Keratinocyte (primary cell): ENCODE measurements at places on chromosomes 16 and 17.

DNA sequence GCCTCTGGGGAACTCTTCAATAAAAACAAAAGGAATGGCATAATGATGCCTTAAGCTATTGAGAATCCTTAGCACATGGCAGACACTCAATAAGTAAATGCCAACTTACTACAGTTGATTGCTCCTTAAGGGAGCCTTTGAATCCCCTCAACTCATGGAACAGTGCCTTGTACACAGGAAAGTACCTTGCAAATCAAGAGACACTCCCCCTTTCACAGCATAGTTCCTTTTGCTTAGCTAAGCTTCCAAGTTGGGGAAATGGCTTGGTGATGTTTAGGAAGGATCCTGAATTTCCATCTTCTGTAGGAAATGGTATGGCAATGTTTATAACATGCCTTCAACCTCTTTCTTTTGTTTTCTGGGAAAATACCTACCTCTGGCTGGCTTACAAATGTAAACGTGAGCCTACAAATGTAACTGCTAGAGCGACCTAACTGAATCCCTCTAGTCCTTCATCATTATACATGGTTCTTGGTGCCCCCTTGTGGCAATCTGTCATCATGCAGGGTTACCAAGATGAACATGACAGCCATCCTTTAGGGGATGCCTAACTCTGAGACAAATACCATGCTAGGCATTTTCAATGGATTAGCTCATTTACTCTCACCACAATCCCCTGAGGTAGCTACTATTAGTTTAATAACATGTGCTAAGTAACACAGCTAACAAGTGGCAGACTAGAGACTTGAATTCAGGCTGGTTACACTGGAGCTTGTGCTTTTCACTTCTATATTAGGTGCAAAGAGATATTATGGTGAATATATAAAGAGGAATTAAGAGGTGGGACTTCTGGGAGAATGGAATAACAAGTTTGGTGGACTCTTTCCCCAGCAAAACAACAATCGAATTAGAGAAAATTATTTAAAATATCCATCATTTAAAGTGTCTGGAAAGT lies 65.0 kb downstream of the MMD start:
- H3K36me3 ChIP-seq, result no peaks in the 10 kb centered on the region
- no peak overlapping the region for H3K27ac ChIP-seq
- no peaks in the 10 kb centered on the region for H3K27me3 ChIP-seq
- H3K4me1 ChIP-seq, result no peaks in the 10 kb centered on the region
- H3K4me3 ChIP-seq, result no peak overlapping the region

- H3K27me3 ChIP-seq, result peaks cover 2% of the 10 kb centered on the region
- no peaks in the 10 kb centered on the region for H3K36me3 ChIP-seq
- H3K4me1 ChIP-seq, result peaks cover 7% of the 10 kb centered on the region
Measured at GRCh38 chr17:65163990-65164495, 26.9 kb downstream of the RGS9 start.

DNA sequence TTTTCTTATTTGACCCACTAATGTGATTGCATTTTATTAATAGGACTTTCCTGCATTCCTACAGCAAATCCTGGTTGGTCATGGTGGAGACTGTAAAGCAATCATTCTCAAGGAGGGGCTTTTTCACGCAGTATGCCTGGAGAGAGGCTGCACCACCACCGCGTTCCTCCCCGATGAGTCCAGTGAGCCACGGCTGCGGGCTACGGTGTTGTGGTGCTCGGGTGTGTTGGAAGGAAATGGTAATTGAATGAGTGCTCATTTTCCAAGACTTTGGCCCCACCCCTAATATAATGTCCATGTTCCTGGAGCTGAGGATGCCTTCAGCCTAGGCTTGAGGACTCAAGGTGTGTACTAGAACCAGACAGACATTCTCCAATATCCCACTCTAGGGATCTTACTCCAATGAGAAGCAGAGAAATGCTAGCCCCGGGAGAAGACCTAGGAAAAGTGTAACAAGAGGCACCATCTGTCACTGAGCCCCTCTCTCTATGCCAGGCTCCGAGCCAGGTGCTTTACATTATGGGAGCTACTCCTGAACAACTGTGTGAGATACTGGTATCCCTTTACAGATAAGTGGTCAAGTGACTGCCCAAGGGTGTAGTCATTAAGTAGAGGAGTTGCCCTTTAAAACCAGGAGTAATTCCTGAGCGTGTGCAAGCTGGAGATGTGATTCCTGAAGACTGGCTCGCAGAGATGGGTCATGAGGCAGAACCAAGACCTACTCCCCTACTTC lies 39.4 kb downstream of the HEATR6 start:
- H3K27me3 ChIP-seq, result no peaks in the 10 kb centered on the region
- H3K27ac ChIP-seq, result no peak overlapping the region
- no peak for DNase-seq
- H3K4me1 ChIP-seq, result peaks cover 4% of the 10 kb centered on the region
- H3K36me3 ChIP-seq, result peaks cover 3% of the 10 kb centered on the region
- H3K4me3 ChIP-seq, result no peak overlapping the region

GRCh38 chr16:19346335-19346922 lies 60.9 kb downstream of the CLEC19A start:
- H3K36me3 ChIP-seq, result no peaks in the 10 kb centered on the region
- no peaks in the 10 kb centered on the region for H3K4me1 ChIP-seq
- H3K4me3 ChIP-seq, result no peak overlapping the region
- no peak overlapping the region for H3K27ac ChIP-seq
- no peak for DNase-seq

GRCh38 chr17:4594931-4595684 lies 10.8 kb downstream of the SMTNL2 start:
- no peaks in the 10 kb centered on the region for H3K4me1 ChIP-seq
- H3K27ac ChIP-seq, result no peak overlapping the region
- H3K27me3 ChIP-seq, result peaks cover 32% of the 10 kb centered on the region
- no peaks in the 10 kb centered on the region for H3K36me3 ChIP-seq

GRCh38 chr17:5667871-5668270 lies 83.6 kb upstream of the NLRP1 start:
- no peak overlapping the region for H3K27ac ChIP-seq
- H3K27me3 ChIP-seq, result no peaks in the 10 kb centered on the region
- no peak for DNase-seq
- no peak overlapping the region for H3K4me3 ChIP-seq
- H3K36me3 ChIP-seq, result no peaks in the 10 kb centered on the region
- no peaks in the 10 kb centered on the region for H3K4me1 ChIP-seq

DNA sequence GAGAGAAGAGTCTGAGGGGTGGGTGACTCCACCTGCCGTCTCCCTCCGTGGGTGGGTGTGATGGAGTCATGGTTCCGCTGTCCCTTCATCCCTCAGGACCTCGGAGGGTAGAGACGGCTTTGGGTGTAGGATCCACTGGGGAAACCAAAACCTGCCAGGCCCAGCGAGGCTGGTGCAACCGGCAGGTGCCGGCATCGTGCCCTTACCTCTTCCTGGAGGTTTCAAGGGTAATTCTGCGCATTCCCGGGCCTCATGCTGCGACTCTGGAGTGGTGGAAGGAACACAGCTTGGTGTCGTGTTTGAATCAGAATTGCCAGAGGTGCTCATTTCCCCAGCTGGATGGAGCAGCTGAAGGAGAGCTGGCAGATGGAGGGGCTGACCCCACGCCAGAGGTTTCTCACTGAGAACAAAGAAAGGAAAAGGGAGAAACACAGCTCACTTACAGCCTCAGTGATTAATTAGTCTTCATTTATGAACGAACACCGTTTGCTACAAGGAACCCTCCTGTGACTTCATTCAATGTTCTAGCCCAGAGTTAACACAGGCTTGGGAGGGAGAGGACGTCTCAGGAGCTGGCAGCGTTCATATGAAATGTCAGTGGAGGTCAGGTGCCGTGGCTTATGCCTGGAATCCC lies 16.3 kb upstream of the ATP2A3 start:
- H3K4me3 ChIP-seq, result no peak overlapping the region
- DNase-seq, result no peak
- H3K4me1 ChIP-seq, result no peaks in the 10 kb centered on the region
- H3K36me3 ChIP-seq, result no peaks in the 10 kb centered on the region

DNA sequence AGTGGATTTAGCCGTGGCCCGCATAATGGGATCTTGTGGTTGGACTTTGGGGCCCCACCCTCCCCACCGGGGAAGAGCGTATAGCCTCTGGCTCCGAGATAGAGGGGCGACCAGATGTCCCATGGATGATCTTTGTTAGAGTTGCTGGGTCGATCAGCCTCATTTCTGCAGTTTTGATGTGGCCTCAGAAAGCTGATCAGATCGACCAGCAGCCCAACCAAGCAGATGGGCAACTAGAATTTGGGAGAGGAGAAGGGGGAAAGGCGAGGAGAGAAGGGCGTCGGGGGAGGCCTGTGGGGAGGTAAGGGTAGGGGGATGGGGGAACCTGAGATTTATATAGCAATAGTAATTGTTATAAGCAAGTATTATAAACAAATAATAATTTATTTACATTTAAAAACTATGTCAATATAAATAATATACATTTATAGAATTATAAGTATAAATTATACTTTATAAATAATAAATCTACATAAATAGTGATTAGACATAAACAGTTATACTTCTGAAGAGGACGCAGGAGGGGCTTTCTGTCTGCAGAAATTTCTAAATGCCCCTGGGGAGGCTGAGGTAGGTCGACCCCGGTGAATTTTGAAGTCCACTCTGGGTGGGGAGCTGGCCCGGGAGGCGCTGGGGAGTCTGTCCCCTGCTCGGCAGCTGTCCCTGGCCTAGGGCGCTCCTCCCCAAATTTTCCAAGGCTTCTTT lies 136.3 kb downstream of the KCNJ12 start:
- no peak overlapping the region for H3K27ac ChIP-seq
- no peaks in the 10 kb centered on the region for H3K36me3 ChIP-seq
- H3K27me3 ChIP-seq, result peaks cover 2% of the 10 kb centered on the region
- no peak for DNase-seq

DNA sequence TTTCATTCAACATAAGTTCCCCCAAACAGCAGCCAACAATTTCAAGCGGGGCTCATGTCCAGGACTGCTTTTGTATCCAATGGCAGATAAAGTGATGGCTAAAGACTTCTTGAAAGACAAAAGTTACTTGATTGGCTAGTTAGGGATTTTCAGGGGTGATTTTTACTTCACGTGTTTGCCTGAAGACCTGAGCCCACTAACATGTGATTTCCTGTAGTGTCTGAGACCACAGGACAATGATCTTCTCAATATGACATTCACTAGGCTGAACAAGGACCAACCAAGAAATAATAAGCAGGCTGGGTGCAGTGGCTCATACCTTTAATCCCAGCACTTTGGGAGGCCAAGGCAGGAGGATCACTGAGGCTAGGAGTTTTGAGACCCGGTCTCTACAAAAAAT lies 10.4 kb downstream of the TVP23A start:
- no peaks in the 10 kb centered on the region for H3K36me3 ChIP-seq
- H3K27ac ChIP-seq, result no peak overlapping the region
- H3K4me1 ChIP-seq, result no peaks in the 10 kb centered on the region
- peaks cover 2% of the 10 kb centered on the region for H3K27me3 ChIP-seq

- peak overlapping the region; percentile 43 for H3K4me3 ChIP-seq
- H3K27ac ChIP-seq, result peak overlapping the region; percentile 86
- H3K4me1 ChIP-seq, result peaks cover 34% of the 10 kb centered on the region
- H3K36me3 ChIP-seq, result no peaks in the 10 kb centered on the region
- peaks cover 2% of the 10 kb centered on the region for H3K27me3 ChIP-seq
- no peak for DNase-seq
Measured at GRCh38 chr17:75877752-75878173, 618 bp downstream of the TRIM47 start.

- no peak overlapping the region for H3K4me3 ChIP-seq
- no peak for DNase-seq
- H3K27ac ChIP-seq, result no peak overlapping the region
- H3K36me3 ChIP-seq, result peaks cover 34% of the 10 kb centered on the region
- no peaks in the 10 kb centered on the region for H3K4me1 ChIP-seq
- H3K27me3 ChIP-seq, result no peaks in the 10 kb centered on the region
Measured at GRCh38 chr17:32470405-32471167, 16.2 kb upstream of the CDK5R1 start.

GRCh38 chr17:40063187-40063771 lies 514 bp downstream of the THRA start:
- H3K4me1 ChIP-seq, result peaks cover 31% of the 10 kb centered on the region
- H3K27ac ChIP-seq, result no peak overlapping the region
- H3K4me3 ChIP-seq, result peak overlapping the region; percentile 89
- no peak for DNase-seq

DNA sequence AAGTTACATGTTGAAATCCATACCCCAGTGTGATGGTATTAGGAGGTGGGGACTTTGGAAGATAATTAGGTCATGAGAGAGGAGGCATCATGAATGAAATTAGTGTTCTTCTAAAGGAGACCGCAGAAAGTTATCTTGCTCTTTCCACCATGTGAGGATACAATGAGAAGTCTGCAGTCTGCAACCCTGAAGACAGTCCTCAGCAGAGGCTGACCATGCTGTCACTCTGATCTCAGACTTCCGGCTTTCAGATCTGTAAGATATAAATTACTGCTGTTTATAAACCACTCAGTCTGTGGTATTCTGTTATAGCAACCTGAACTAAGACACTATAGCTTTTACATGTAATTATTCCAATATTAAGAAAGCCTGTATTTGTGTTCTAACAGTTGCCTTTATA lies 116.7 kb upstream of the CES5A start:
- H3K27ac ChIP-seq, result no peak overlapping the region
- no peaks in the 10 kb centered on the region for H3K36me3 ChIP-seq
- no peak for DNase-seq
- H3K4me1 ChIP-seq, result no peaks in the 10 kb centered on the region
- no peak overlapping the region for H3K4me3 ChIP-seq

GRCh38 chr16:1193825-1194581 lies 31.1 kb downstream of the TPSG1 start:
- no peaks in the 10 kb centered on the region for H3K27me3 ChIP-seq
- H3K4me1 ChIP-seq, result no peaks in the 10 kb centered on the region
- no peak for DNase-seq

DNA sequence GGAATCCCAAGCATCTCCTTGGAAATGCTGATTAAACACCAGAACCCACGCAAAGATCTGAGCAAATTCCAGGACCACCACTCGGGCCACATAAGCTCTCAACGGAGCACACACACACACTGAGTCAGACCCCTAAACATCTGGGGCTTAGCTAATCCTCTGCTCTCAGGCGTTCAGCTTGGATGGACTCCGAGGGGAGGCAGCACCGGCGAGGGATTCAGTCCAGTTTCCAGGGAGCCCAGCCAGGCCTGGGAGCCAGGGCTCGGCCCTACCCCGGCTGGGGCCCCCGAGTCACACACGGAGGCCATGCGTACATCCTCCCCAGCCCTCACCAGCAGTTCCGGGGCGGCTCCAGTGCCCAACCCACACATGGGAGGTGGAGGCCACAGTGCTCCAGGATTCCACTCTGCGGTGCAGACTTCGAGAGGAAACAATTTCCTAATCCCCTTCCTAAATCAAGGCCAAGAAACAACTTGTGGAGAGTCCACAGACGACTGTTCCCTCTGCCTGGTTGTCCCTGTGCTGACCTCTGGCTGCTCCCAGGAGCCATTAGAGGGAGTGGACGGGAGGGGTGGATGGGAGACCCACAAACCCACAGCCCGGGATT lies 70.5 kb downstream of the GAS7 start:
- no peak overlapping the region for H3K4me3 ChIP-seq
- no peaks in the 10 kb centered on the region for H3K4me1 ChIP-seq
- DNase-seq, result no peak
- no peaks in the 10 kb centered on the region for H3K36me3 ChIP-seq

GRCh38 chr17:78241277-78242023 lies 10.0 kb downstream of the TMEM235 start:
- H3K4me3 ChIP-seq, result no peak overlapping the region
- H3K27ac ChIP-seq, result no peak overlapping the region
- DNase-seq, result no peak
- no peaks in the 10 kb centered on the region for H3K36me3 ChIP-seq
- H3K27me3 ChIP-seq, result no peaks in the 10 kb centered on the region

GRCh38 chr17:37475731-37476420 lies 13.8 kb upstream of the DUSP14 start:
- H3K27me3 ChIP-seq, result no peaks in the 10 kb centered on the region
- H3K4me3 ChIP-seq, result peak overlapping the region; percentile 40
- no peak for DNase-seq
- peak overlapping the region; percentile 87 for H3K27ac ChIP-seq
